ENCODE measurements at places on chromosomes 6 and 20.

- DNase-seq = no peak
These were observed 6.6 kb downstream of the GMPR start for GRCh38 chr6:16244869-16245451.

DNA sequence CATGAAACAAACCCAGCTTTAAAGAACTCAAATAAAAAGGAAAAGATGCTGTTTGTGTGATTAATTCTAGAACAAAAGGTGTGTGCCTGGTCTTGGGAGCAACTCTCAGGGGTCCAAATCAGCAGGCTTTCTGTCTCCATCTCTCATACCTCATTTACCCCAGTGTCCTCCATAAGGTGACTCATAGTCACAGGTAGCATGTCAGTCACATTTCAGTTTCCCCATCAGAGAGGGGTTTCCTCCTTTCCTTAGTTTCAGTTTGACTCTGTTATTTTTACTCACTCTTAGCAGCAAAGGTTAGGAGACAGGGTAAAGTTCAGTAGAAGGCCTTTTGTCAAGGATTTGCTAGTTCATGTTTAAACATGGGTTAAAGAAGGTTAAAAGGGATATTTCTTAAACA, 46.2 kb downstream of the OGFRL1 start:
- no peak for DNase-seq

DNA sequence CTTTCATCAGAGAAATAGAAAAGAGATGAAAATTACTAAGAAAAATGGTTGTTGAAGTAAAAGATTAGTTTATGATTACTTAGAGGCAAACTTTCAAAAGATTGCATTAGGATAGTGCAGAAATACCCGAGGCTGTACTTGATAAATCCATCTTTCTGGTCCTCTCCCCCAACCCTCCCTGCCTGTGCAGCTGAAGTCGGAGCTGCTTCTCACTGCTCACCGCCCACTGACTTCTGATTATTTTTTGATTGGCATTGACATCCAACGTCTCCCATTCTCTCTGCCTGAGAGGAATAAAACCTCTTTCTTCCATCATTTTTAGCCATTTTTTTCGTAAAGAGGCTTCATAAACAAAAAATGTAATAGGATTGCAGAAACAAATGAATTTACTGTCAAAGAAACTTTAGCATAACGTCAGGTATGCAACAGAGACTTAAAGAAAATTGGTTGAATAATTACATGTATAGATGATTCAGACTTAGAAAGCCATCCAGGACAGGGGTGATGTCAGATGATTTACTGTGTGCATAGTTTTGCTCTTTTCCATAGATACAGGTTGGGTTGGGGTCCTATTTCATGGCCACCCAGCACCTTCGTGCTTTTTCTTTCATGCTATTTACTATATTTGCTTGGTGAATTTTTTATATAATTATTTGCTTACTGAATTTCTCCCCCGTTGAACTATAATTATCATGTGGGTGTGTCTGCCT, 53.6 kb upstream of the EDN3 start:
- DNase-seq = no peak

GRCh38 chr6:150286460-150286859, 82.4 kb upstream of the IYD start:
- DNase-seq = no peak

DNA sequence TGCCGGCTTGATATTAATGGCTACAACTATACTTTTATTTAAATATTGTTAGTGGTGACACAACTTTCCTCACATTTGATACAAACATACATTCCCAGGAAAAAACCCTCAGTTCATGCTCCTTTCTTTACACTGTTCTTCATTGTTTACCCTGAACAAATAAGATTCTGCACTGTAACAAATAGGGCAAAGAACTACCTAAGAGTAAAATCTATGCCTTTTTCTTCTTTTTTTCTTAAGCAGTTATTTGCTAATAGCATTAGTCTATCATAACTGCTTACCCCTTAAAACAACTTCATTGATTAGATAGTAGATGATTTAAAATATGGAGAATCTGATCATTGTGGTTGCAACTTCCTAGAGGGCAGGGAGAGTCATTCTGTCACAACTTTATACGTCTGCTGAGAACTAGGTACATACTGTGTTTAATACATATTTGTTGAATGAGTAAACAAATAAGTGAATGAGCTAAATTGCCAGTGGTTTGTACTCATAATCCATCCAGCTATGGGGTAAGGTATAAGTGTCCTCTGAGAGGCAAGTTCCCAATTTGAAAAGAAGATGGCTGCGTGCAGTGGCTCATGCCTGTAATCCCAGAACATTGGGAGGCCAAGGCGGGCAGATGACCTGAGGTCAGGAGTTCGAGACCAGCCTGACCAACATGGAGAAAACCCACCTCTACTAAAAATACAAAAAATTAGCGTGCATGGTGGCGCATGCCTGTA, 161.0 kb downstream of the CDK19 start:
- no peak for DNase-seq

DNA sequence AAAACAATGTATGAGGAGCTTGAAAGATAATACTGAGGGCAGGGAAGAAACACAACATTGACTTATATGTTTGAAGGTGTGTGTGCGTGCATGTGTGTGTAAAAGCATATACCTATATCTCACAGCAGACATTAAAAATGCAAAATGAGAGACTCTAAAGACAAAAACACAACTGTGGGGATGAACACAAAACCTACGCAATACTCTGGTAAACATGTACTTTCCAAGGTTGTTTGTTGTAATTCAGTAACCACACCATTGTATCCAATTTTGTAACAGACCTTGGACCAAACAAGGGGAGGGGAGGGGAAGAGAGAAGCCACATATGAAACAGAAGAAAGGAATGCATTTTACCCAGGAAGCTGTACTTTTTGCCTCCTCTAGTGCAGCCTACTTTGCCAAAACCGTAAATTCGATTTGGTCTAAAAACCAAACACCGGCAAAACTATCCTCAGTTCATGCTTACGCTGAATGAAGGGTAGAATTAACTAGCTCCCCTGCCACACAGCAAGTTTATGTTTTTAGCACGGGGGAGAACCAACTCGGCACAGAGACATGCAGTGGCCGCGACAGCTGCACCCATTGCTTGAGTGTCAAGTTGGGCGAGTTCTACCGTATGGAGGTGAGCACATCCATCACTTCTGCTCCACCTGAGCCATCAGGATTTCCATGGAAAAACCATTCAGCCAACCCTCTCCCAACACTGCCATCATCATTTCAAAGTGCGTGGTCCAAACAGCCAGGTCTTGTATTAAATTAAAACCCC, 50.0 kb downstream of the CNKSR3 start:
- DNase-seq = no peak

DNA sequence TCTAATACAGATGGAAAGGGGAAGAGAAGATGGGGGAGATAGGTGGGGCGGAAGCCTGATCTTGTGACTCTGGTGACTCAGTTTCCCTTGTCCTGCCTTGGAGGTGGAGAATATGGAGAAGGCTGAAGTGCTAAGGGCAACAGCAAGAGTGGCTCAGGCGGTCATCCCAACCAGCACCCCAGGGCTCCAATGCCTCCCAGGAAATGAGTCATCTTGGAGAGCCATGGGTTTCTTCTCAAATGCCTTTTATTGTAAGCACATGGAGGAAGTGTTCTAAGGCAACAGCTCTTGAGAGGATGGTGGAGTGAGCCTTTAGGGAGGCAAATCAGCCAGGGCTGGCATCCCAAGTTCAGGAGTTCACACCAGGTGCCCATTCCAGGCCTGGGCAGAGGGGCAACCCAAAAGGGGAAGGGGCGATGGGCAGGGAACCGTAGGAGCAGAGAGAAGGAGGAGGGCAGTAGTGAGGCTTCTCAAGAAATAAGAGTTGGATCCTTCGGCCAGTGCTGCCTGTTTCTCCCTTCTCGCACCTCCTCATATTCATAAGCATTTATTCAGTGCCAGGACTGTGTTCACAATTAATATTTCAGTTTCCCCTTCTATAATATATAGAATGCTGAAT, 13.2 kb upstream of the AHCY start:
- peak; percentile 24 for DNase-seq

GRCh38 chr6:89385846-89386245, 26.2 kb downstream of the RRAGD start:
- no peak for DNase-seq

DNA sequence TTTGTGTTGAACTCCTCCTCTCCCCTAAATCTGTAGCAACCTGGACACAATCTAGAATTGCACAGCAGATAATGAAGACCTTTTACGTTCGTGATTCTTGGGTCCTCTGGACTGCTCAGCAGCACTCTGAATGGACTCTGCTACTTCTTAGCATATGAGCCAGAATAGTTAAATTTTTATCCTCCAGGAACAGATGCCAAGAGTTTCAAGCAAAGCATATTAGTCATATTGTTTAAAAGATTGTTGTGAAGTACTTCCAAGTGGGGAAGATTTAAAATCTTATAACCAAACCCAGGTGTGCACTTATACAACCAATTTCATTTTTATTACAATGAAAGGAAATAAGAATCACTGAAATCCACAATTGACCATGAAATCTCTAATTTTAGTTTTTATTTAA, 118.9 kb upstream of the EXOC2 start:
- DNase-seq = no peak

DNA sequence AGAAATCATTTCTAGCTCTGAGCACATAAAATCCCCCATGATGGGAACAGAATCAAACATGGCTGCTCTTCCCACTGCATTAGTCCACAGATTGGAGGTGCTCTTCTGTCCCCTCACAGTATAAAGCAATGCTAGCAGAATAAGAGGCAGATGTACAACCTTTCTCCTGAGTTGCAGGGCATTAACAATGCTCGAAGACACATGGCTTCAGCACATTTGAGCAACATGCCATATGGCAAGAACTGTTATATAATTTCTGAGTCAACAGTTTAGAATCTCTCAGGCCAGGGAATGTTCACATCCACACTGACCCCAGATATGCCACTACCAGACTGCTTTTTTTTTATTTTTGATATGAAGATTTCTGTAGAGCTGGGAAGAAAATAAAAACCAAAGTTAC, 119.6 kb downstream of the KIF13A start:
- no peak for DNase-seq

DNA sequence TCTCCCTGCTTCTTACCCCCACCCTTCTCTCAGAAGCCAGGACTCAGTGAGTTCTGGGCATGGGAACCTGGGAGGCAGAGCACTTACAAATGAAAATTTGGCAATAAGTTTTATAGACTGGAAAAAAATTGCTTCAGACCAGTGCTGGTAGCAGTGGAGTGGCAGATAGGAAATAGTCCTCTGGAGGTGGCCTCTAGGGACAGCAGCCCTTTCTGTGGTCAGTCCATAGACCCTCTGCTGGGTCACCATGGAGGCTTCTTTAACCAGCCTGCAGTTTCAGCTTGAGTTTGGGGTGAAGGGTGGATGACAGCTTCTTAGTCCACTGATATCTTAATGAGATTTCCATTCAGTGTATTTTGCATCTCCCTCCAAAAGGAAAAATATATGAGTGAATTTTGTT, 179.1 kb downstream of the ARID1B start:
- DNase-seq = no peak

DNA sequence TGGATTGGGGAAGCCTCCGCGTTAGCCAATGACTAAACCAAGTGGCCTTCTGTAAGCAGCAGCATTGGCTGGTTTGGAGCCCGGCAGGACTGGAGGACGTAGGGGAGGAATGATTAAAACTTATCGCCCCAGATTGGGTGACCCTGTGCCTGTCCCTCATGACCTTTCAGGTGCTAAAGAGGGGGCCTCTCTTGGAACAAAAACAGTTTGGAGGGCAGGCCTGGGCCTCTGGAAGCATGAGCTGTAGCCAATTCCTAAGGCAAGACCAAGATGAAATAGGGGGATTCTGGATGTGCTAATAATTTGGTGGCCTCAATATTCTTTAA, 1.4 kb downstream of the GMPR start:
- DNase-seq = no peak

DNA sequence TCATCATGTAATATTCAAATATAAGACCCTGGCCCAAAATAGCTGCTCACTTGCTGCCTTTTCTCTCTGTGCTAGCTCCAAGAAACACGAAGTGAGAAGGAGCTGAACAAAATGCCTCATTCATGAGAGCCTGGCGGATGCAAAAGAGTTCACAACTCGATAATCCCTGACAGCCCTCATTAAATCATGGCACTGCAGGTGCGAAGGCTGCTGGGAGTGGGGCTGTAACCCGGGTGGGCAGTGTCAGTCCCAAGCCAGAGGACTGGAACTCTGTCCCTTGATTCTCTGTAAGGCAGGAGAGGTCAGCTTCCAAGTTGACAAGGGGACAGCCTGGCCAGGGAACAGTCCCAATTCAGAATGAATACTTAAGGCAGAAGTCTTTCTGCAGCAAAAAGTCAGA, 318.5 kb downstream of the CDC5L start:
- no peak for DNase-seq

GRCh38 chr6:116011520-116011919, 49.2 kb downstream of the FRK start:
- DNase-seq = no peak

DNA sequence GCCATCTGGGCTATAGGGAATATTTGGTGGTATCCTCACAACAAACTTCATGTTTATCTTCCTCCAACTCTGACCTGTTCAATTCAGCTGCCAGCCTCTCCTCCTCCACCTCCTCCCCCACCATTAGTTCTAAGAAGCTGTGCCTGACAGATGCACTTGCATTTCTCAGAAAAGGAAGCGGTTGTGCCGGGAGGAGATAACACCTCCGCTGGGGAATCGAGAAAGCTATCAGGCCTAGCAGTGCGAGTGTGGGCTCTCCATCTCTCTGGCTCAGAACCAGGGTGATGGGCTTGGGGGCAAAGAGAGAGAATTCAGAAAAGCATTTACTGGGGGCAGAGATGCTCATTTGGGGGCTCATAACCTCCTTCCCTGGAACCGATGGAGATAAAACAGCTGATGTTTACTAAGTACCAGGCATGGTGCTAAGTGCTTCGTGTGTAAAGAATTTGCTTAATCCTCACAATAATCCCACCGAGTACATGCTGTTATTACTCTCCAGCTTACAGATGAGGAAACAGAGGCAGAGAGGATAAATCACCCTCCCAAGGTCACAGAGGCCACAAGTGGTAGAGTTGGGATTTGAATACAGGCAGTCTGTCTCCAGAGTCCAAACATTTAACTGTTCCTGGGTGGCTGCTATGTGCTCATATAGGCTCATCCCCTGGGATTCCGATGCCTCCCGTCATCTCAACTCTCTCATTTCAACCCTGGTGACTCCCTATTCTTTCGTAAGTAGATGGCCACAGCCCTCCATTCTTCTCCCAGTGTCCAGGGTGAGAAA, 38.3 kb downstream of the COX4I2 start:
- DNase-seq = no peak

- DNase-seq = no peak
These were observed 124.5 kb upstream of the TENT5A start for GRCh38 chr6:81876971-81877370.

GRCh38 chr6:136535017-136535765, 15.0 kb downstream of the MAP7 start:
- no peak for DNase-seq

DNA sequence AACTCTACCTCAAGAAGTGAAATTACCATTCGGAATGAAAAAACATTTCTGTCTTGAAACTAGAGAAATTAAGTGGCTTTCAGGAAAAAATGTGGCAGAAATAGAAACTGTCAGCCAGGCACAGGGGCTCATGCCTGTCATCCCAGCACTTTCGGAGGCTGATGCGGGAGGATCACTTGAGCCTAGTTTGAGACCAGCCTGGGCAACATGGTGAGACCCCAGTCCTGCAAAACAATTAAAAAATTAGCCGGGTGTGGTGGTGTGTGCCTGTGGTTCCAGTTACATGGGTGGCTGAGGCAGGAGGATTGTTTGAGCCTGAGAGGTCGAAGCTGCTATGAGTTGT, 7.1 kb upstream of the TMEM181 start:
- no peak for DNase-seq

GRCh38 chr20:63178889-63179686, 36.8 kb downstream of the YTHDF1 start:
- no peak for DNase-seq
